ENCODE measurements at places on chromosomes 3 and 15.

DNA sequence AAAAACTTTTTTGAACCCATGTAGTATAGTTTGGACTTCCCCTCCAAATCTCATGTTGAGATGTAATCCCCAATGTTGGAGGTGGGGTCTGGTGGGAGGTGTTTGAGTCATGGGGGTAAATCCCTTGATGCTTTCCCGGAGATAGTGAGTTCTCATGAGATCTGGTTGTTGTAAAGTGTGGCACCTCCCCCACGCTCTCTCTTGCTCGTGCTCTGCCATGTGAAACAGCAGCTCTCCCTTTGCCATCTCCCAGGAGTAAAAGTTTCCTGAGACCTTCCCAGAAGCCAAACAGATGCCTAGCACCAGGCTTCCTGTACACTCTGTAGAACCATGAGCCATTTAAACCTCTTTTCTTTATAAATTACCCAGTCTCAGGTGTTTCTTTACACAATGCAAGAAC is 16.0 kb upstream of the RNU6-1 start:
- DNase-seq: no peak

- peak; percentile 2 for DNase-seq
Measured at GRCh38 chr15:92271179-92271578, 122.5 kb upstream of the ST8SIA2 start.

GRCh38 chr3:157123621-157124020 is 36.3 kb downstream of the CCNL1 start:
- DNase-seq: peak; percentile 54

DNA sequence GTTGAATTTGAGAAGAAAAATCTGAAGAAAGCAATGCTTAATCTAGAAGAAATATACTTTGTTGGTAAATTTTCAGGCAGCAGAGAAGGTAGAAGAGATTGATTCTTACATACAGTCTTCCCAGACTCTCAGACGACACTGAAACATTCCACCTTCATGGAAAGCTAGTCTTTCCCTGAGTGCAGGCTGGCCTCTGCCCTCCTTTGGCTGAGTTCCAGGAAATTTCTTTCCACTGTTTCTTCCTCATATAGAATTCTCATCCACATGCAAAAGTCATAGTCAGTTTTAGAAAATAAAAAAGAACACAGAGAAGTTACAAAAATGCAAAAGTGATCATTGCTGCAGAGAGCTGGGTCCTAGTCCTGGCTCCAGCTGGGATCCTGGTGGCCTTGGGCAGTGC is 142.5 kb upstream of the PRR23C start:
- peak; percentile 8 for DNase-seq

- peak; percentile 38 for DNase-seq
Measured at GRCh38 chr3:161560008-161560637, 63.5 kb downstream of the OTOL1 start.

GRCh38 chr3:171380711-171381425 is 79.3 kb downstream of the TNIK start:
- DNase-seq: no peak

DNA sequence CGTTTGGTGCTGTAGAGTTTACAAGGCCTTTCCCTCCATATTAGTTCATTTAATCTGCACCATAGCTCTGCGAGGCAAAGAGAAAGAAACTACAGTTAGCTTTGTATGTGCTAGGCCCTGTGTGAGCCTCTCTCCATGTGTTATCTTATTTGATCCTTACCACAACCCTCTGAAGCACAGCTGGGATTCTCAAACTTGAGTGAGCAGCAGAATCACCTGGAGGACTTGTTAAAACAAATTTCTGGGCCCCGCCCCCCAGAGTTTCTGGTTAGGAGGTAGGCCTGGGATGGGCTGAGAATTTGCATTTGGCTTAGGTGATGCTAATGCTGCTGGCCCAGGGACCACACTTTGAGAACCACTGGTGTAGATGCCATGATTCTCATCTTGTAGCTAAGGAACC is 12.3 kb downstream of the CA12 start:
- no peak for DNase-seq

GRCh38 chr3:152885076-152885475 is 50.1 kb downstream of the P2RY1 start:
- DNase-seq: no peak

DNA sequence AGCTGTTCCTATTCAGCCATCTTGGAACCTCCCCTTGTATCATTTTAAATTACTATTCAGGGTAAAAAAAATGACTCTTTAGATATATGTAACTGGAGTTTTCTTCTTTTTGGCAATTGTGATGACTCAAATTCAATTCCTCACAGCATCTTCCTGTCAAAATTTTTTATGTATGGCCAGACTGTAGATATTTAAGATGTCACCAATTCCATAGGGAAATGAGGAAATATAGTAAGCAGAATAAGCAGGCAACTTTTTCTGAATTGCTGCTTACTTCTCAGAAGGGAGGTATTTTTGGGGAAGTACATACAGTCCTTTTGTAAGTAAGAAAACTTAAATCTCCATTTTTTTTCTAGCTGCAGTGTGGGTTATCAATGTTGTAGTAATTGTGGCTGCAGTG is 28.8 kb downstream of the EAF2 start:
- no peak for DNase-seq

DNA sequence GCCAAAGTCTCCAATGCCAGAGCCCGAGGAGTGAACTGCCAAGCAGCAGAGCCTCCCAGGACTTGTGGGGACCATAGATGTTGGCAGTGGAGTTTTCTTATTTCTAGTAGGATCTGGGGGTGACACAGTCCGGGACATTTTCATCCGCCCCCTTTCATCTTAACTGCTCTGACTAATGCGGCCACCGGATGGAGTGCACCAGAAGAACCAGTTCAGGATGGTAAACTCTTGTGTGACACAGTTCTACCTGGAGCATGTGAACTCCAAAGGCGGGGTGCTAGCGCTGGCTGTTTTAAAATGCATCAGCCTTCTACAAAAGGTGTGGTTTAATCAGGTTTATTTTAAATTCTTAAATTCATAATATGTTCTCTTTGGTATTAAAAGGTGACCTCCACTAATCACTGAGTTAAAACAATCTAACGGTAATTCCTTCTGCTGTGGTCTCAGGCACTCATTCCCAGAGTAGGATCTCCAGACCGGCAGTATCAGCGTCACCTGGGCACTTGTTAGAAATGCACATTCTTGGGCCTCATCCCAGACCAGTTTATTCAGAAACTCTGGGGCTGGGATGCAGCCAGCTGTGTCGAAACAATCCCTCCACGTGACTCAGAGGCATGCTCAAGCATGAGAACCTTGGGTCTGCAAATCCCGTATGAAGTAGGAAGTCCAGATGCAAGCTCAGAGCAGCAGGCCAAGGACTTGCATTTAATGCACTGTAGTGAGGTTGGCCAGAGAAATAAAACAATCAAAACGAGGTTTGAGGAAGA is 105.5 kb downstream of the GABRB3 start:
- no peak for DNase-seq

DNA sequence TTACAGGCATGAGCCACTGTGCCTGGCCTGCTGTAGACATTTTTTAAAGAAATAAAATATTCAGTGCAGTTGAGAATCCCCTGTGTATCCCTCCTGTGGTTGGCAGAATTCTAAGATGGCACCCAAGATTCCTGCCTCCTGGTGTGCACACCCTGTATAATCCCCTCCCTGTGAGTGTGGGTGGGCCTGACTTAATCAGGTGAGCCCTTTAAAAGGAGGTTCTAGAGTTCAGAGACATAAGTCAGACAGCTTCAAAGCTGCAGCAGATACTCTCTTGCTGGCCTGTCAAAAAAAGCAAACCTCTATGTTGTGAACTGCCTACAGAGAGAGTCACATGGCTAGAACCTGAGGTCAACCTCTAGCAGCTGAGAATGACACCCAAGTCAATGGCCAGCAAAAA is 7.0 kb upstream of the VIPR1 start:
- no peak for DNase-seq

DNA sequence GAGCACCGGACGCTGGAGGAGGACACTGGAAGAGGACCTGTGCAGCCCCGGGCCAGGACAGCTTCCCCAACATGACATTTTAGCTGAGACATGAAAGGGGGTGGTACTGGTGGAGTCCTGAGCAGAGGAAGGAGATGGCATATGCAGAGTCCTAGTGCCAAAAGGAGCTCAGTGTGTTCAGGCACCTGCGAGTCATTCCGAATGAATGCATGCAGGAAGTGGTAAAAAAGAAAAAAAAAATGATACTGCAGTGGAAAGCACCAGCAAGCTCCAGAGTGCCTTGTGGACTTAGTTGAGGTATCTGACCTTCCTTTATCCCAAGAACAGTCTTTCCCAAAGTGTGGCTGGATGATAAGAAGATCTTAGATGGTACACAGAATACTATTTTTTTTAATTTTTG is 6.6 kb upstream of the ZNF148 start:
- DNase-seq: peak; percentile 69

DNA sequence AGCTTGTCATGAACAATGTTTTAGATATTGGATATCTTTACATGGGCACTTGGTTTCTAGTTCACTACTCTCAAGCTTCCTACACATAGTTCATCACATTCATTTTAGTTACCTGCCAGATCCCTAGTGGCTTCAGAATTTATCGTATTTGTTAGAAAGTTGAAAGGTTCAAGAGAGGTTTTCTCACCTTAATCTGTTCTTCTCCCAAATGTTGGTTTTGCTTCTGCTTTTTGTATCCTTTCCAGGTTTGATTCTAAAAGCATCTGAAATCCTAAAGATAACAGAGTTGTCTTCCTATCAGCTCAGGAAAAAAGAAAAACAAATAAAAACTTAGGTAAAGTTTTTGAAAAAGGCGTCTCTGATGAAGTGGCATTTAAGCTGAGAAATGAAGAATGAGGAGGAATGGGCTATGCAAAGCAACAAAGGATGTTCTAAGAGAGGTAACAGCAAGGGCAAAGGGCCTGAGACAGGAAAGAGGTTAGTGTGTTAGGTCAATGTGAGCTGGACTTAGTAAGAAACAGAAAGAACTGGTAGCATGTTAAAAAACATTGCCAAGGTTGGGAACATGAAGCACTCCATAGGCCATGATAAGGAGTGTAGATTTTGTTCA is 104.7 kb upstream of the CMC1 start:
- DNase-seq: no peak

GRCh38 chr3:128145279-128145678 is 8.0 kb upstream of the EEFSEC start:
- DNase-seq: no peak

GRCh38 chr3:20552605-20553275 is 366.7 kb upstream of the SGO1 start:
- no peak for DNase-seq

DNA sequence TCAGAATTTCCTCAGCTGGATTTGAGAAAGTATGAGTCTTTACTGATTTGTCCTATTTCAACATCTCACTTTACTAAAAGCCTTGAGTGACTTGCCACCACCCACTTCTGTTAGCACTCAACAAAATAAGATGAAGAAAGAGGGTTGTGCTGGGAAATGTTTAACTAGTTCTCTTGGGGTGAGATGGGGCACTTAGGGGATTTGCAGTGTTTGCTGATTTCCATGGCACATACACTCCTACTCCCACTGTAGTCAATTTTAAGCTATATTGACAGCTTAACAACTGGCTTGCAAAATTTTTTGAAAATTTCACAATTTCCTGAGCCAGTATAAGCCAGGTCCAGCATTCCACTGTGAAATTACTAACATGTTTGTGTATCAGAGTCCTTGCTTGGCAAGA is 463.1 kb upstream of the ARHGEF26 start:
- DNase-seq: no peak

DNA sequence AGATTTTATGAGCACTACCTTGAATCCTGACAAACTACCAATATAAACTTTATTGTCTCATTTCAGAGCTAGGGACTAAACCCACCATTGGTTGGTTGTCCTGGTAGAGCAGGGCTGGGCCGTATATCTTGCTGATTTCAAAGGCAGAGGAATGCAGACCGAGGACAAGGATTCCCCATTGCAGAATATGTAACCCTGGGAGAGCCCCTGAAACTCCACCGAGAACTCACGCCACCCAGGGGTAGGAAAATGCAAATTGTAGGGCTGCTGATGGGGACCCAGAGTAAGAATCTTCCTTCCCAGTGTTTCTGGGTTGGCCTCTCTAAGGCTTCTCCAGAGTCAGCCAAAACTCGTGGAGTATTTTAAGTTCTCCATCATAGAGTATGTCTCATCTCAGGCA is 235.3 kb downstream of the ABHD5 start:
- no peak for DNase-seq

DNA sequence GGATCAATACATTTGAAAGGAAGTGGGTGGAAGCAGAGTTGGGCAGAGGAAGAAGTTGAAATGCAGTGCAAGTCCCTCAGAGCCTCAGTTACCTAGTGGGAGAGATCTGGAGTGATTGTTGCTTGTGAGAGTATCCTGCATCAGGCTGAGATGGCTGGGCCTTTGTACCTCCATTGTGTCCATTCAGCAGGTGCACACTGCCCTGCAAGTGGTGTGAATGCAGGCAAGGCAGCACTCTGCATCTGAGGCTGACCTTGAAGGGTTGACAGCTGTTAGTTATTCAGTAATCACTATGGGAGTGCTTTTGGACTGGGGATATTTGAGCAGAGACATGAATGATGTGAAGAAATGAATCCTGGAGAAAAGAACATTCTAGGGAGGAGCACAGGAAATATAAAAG is 25.2 kb downstream of the ATP6V1A start:
- no peak for DNase-seq

DNA sequence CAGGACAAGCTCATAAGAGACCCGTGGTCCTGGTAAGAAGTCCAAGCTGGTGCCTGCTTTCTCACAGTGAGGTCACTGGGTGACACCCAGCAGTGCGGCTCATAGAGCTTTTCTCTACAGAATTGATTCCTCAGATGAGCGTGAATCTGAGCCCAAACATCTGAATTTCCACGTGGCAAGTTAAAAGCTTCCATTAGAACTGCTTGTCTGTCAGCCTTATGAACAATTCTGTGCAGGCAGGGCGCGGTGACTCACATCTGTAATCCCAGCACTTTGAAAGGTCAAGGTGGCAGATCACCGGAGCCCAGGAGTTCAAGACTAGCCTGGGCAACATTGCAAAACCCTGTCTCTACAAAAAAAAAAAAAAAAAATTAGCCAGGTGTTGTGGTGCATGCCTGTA is 113.1 kb upstream of the ABHD17C start:
- peak; percentile 57 for DNase-seq

DNA sequence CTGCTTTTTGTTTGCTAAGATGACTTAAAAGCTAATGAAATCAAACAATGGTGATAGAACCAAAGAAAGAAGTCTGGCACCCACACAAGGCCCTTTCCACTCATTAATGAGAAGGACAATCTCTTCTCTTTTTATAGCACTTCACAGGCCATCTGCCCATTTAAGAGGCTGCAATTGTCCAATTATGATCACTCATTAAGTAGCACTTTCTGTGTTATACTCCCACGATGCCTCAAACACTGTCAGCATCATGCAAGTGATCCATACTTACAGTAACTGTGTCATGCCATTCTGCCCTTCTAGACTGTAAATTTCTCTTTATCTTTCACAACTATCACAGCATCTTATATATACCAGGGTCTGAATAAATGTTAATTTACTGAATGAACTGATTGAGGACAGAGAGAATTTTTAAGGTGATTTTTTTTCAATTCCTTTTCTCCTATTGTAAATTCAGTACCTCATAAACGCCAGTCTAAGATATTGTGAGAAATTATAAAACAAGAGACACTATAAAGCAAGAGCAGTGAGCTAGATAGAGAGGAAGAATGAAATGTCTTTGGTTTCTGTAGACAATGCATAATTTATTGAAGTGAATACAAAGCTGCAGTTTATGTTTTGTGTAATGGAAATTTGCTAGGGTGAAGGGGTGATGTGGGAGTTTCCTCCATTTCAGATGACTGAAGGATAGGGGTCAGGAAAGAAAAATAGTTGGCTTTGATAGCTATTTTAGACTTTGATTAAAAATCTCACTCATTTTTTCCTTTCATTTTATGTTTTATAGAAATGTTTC is 17.3 kb downstream of the CD200 start:
- no peak for DNase-seq

All from M059J (cell line).